ENCODE measurements at places on chromosomes 2 and 18.

GRCh38 chr2:240998706-240998994, 232 bp downstream of the SNED1 start:
- no peak for DNase-seq

GRCh38 chr2:8586457-8587051, 95.3 kb upstream of the ID2 start:
- DNase-seq = no peak

DNA sequence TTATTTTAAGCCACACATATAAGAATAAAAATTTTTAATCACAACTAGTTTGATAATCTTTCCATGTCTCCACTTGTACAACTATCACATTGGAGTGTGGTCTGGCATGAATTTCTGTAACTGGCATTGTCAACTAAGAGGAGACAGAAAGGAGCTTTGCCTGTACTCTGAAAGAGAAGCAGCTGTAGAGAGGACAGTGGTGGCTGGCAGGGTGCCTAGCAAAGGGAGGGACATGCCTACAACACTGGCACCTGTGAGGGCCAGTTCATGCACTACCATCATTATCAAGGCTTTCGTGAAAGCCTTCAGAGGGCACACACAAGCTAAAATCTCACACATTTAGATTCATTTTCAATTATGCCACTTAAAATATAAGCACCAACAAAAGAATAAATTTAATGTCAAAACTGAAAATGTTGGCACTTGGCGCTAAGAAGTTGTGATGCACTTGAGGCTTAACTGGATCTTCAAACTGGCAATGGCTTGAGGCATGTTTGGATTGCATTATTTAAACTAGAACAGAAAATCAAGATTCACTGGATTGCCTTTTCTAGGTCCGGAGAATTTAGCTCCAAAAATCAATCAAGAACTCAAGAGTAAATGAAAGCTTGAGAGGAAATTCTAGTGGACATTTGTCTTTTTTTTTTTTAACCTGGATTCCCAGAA, 238.6 kb downstream of the ZNF385B start:
- DNase-seq = no peak

- DNase-seq = peak; percentile 48
These were observed 17.5 kb downstream of the YWHAQ start for GRCh38 chr2:9613291-9613690.

DNA sequence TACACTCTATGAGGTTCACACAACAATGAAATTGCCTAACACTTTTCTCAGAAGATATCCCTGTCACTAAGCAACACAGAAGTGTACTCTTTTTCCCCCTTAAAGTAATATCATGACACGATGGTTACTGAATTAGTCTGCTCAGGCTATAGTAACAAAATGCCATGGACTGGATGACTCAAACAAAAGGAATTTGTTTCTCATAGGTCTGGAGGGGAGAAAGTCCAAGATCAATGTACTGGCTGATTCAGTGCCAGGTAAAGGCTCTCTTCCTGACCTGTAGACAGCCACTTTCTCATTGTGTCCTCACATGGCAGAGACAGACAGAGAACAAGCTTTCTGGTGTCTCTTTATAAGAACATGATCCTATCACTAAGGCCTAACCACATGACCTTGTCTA, 211.9 kb downstream of the RBM43 start:
- no peak for DNase-seq

GRCh38 chr2:239797316-239797715, 227.8 kb downstream of the NDUFA10 start:
- no peak for DNase-seq

- DNase-seq = no peak
These were observed 119.4 kb downstream of the COPS8 start for GRCh38 chr2:237205043-237205541.

- no peak for DNase-seq
These were observed 1550.2 kb downstream of the LRP1B start for GRCh38 chr2:140580532-140581151.

DNA sequence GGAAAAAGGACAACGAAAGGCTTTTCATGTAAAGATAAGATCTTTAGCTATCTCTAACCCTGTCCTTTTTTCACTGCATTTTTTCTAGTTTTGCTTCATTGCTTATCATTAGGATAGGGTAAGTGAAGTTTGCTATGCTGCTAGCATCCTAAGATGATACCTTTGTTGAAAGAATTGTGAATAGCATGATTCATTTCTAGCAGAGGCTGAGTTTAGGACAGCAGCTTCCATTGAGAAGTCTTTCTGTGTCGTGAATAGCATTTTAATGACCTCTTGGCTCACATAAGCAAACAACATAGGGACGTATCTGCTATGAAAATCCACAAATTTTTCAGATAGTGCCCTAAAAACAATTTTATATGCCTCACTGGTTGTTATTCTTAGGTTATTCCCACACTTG, 36.4 kb upstream of the GAREM2 start:
- no peak for DNase-seq

- DNase-seq = no peak
These were observed 11.1 kb upstream of the RPIA start for GRCh38 chr2:88680266-88680902.

GRCh38 chr2:200193791-200194190, 112.7 kb upstream of the SPATS2L start:
- no peak for DNase-seq

GRCh38 chr2:112073875-112074274, 18.8 kb downstream of the TMEM87B start:
- DNase-seq = no peak

DNA sequence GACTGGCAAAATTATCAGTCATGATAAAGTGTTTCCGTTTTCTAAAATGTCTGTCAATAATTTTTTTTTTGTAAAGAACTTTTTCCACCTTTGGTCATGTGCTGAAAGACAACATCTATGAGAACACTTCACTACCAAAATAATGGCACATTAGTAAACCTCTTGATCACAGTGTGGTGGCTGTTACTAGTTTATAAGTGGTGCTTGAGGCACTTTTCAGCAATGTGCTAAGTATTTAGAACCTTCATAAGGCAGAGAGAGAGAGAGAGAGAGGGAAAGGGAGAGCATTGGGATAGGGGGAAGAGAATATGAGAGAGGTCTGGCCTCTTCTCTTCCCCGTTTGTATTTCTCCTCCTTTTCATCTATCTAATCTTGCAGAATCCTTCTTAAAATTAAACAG, 1.1 kb upstream of the NYAP2 start:
- no peak for DNase-seq

- DNase-seq = no peak
These were observed 136.6 kb upstream of the ASB18 start for GRCh38 chr2:236400594-236401360.

GRCh38 chr2:148391324-148391723, 253.2 kb upstream of the EPC2 start:
- DNase-seq = no peak

GRCh38 chr2:150917961-150918713, 343.5 kb downstream of the RBM43 start:
- no peak for DNase-seq

DNA sequence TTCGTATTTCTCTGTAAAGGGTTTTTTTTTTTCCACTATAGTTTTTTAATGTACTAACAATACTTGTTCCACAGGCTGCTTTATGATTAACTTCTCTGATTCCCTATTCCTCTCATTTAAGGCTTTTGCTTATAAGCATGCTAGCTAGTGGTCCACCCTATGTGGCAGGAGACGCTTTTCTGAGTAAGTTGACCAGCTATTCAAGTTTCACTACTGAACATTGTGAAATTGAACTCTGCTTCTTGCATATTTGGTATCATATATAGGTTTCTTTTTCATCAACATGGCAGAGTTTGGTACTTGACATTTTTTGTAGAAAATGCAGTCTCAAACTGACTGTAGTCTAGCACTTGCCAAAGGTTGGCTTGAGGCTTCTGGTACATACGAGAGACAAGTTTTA, 74.2 kb downstream of the OTX1 start:
- no peak for DNase-seq

- no peak for DNase-seq
These were observed 800 bp upstream of the RALB start for GRCh38 chr2:120251880-120252224.

DNA sequence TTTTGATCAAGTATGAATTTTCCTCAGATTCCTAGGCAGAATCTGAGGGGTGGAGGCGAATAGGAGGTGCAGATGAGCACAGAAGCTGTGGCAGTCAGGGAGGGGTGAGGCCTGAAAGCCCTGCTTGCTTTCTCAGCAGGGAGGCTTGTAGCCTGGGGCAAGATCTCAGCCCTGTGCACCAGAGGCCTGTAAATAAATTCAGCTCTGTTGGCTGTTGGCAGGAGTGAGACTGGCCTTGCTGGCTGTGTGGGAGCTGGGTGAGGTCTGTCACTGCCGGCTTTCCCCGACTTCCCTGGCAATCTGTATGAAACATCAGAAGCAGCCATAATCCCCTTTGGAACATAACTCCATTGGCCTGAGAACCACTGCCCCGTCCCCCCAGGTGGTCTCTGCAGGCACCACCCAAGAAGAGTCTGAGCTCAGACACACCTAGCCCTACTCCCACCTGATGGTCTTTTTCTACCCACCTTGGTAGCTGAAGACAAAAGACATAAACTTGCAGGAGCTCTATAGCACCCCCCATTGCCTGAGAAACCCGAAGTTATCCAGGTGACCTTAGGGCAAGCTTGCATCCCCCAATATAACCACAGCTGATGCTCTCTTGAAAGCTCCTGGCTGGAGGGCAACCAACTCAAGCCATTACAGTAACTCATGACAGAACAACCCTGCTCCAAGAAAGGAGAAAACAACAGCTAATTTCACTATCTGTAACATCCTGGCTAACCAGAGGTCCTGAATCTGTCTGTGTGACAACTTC, 32.3 kb downstream of the EVA1A start:
- DNase-seq = no peak

- DNase-seq = no peak
These were observed 150.8 kb upstream of the SPATS2L start for GRCh38 chr2:200155652-200156051.

- no peak for DNase-seq
These were observed 294.3 kb downstream of the KCNJ3 start for GRCh38 chr2:154992826-154993225.

GRCh38 chr2:122851972-122852531, 1096.6 kb downstream of the TSN start:
- DNase-seq = no peak

GRCh38 chr2:30272761-30273573, 41.6 kb downstream of the LBH start:
- DNase-seq = no peak

DNA sequence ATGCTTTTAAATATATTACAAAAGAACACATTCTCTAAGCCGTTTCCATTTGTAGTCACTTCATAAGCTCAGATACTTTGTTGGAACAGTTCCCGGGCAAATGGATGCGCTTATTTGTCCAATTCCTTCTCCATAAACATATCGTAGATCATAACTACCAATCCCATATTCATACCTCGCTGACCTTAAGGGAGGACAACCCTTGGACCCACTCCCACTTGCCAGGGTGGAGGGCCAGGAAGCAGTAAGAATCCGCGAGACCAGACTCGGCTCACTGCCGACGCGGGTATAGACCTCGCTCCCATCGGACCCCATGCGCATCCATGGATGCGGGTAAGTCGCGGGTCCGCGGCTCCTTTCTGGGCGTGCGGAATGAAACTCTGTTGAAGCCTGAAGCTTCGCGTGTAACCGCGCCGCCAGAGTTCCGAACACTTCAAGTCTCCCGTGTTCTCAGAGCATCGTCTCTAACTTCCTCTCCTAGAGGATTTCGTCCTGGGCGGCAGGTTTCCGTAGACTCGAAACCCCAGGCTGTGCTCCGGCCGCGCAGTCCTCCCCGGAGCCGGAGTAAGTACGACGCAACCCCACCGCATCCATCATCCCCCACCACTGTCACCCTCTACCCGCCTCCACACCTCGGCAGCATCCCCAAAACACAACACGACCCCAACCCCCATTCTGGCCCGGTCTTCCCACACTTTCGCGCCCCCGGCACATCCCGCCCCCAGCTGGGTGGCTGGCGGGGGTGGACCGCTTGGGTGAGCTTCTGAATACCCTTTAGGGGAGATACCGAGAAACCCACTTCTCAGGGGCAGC, 1.1 kb downstream of the DSC3 start:
- DNase-seq = no peak

DNA sequence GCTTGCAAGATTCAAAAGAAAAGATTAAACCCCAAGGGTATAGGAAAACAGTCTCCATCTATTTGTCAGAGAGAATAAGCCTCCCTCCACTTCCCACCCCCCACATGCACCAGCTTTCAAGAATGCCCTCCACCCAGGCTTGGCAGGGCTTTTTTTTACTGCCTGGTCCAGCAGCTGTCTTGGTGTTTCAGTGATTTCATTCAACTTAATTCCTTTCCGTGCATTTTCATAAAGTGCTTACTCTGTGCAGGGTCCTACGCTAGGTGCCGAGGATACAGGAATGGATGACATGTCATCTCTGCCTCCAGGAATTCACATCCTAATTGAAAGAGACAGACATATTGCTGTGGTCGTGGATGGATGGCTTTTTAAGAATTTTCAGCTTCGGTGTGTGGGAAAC, 117.9 kb downstream of the LRATD1 start:
- DNase-seq = no peak

DNA sequence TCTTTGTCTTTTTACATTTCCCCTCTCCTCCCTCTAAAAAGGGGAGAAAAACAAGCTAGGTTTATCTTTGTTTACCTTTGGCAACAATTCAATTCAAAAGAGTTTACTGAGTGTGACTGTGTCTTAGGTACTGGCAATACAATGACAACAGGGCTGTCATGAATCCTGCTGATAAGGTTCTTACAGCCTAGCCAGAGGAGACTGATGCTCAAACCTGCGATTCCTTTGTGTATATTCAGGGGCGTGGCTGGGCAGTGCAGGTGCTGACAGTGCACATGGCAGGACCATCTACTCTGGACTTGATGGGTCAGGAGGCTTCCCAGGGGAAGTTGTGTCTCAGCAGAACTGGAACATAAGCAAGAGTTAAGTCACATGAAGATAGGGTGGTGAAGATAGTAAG, 23.2 kb upstream of the TTN start:
- DNase-seq = no peak

DNA sequence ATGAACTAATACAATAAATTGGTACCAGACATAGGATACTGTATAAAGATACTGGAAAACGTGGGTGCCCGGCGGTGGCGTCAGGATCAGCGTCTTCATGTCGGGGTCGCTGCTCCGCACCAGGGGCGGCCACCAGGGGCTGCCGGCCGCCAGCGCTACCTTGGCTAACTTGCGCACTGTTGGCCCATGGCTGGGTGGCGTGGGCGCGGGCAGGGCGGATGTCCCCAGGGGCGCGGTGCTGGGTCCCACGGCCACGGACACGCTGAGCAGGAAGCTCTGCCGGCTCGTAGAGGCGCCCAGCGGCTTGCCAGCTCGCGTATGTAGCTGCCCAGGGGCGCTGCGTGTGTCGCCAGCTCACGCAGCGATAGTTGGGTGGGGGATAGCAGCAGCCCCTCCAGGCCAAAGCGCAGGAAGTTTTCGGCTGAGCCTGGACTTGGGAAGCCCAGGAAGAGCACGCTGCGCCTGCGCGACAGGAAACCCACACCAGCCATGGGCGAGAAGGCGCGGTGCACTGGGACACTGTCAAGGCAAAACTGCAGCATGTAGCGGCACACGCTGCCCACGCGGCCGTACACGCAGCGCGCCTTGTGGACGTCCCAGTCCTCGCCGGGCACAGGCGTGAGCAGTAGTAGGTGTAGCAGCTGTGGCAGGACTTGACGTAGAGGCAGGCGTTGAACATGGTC, 299.9 kb downstream of the CCDC74A start:
- no peak for DNase-seq

- DNase-seq = no peak
These were observed 366.9 kb downstream of the OSR1 start for GRCh38 chr2:18991177-18992168.

- DNase-seq = no peak
These were observed 135.1 kb upstream of the SMAD2 start for GRCh38 chr18:48065601-48065995.

GRCh38 chr18:74682991-74683297, 85.3 kb downstream of the ZNF407 start:
- no peak for DNase-seq

Measured in KBM-7 (cell line).